Placental pericyte (primary cell): ENCODE measurements at places on chromosomes 1 and 21. TPM values are rescaled to one million over a fixed set of nuclear protein-coding genes. Genes with fewer than 3 reads are reported as not detected.

The FNBP1L gene
- total RNA-seq, result 6.8 and 7.2 TPM in 2 replicates

The SERTAD4 gene
- 0.22 and 0.72 TPM in 2 replicates for total RNA-seq

The CLEC20A gene
- total RNA-seq, result not detected in 2 replicates

The RRP15 gene
- 5.0 and 10.3 TPM in 2 replicates for total RNA-seq

The KRTAP7-1 gene
- total RNA-seq, result not detected in 2 replicates
